ENCODE measurements at places on chromosomes 16 and 17.

GRCh38 chr17:82370471-82371332, 863 bp upstream of the UTS2R start:
- DNase-seq = peak; percentile 7

GRCh38 chr17:79923974-79924638, 84.9 kb upstream of the CBX4 start:
- DNase-seq = peak; percentile 8

DNA sequence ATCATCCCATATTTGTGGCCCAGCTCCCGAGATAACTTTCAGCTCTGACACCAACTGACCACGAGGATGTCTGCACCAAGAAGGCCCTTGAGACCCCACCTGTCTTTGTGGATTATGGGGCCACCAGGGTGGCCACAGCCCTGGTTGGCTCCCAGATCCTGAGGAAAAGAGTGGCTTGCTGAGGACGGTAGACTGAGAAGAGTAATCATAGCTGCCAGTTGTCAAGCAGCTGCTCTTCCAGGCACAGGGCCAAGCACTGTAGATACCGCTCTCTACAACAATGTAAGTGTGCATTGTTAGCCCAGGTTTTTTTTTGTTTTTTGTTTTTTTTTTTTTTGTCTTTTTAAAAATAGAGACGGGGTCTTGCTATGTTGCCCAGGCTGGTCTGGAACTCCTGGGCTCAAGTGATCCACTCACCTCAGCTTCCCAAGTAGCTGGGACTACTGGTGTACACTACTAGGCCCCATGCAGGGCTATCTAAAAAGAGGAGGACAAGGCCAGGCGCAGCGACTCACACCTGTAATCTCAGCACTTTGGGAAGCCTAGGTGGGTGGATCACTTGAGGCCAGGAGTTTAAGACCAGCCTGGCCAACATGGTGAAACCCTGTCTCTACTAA, 9.6 kb downstream of the ZNF205 start:
- DNase-seq = no peak

GRCh38 chr17:17350491-17351355, 47.5 kb downstream of the NT5M start:
- no peak for DNase-seq

- DNase-seq = peak; percentile 35
These were observed 544 bp upstream of the EVI2A start for GRCh38 chr17:31321966-31322365.

GRCh38 chr17:78723001-78723796, 58.9 kb downstream of the CYTH1 start:
- DNase-seq = no peak

DNA sequence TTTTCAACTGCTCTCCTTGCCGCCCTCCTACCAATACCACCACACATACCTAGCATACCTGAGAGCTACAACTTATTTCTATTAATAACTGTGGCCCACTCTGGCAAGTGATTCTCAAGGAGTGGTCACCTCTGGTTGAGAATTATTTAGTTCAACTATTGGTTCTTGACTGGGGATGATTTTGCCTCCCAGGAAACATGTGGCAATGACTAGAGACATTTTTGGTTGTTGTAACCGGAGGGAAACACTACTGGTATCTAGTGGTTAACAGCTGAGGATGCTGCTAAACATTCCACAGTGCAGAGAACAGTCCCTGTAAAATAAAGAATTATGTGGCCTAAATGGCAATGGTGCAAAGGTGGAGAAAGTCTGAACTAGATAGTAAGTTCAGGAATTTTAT, 96.7 kb downstream of the TRIM37 start:
- no peak for DNase-seq

DNA sequence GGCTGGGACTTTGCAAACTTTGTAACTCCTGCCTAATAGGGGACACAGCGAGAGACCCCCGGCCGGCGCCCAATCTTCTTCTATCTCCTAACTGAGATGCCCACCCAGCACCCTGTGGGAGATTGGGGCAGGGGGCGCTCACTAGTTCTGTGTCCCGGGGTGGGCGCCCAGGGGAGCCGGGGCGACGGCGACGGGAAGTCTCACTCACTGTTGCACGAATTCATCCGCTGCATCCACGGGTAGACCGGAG, 3.9 kb upstream of the HOXB5 start:
- DNase-seq = no peak

DNA sequence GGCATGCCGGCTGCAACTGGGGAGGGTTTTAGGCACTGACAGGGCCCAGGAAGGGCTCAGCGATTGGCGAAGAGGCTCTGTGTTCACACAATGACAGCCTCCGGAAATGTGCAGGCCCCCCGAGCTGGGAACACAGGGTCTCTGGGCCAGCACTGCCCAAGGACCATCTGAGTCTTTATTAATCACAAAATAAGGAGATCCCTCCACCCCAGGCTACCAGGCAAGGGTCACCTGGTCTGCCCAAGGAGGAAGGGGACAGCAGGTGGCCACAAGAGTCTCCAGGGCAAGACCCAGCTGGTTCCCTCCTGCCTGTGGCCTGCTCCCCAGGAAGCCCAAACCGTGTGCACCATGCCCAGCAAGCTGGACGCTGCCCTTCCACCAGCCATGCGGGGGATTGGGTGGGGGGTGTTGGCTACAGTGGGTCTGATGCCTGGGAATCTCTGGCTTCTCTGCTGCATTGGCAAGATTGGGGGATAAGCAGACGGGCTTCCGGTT, 52.1 kb upstream of the TNRC6C start:
- no peak for DNase-seq

DNA sequence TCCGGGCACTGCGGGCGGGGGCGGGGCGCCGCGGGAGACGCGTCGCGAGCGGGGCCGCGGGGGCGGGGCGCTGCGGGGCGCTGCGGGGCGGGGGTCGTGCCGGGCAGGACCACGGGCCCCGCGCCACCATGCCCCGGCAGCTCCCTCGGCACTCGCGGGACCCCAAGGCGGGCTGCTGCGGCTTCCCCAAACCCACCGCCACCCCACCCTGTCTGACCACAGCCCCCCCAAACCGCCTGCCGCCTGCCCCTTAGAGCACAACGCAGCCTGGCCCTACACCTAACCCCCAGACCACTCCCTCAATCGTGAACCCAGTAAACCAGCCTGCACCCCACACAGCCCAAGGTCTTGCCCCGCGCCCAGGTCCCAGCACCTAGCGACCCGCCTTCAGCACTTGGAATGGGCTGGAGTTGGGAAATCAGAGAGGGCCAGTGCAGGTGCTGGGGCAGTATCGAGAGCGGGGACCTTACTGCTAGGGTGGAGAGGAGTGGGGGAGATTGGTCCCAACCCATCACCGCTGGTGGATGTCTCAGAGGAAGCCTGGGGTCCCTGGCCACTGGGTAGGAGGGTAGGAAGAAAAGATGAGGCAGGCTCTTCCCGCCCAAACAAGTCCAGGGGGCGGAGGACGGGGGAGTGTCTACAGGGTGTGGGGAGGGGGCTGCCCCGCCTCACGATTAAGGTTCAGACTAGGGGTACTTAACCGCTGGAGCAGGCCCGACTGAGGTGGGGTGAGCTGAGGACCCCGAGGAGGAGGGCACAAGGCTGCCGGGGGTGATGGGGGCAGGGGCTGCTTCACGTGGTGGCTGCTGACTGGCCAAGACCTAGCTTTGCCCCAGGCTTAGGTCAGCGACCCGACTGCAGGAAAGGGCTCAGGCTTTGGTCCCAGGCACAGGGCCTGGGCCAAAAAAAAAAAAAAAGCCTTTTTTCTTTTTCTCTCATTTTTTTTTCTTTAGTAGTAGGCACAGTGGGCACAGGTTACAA, 539 bp upstream of the VAMP2 start:
- no peak for DNase-seq

DNA sequence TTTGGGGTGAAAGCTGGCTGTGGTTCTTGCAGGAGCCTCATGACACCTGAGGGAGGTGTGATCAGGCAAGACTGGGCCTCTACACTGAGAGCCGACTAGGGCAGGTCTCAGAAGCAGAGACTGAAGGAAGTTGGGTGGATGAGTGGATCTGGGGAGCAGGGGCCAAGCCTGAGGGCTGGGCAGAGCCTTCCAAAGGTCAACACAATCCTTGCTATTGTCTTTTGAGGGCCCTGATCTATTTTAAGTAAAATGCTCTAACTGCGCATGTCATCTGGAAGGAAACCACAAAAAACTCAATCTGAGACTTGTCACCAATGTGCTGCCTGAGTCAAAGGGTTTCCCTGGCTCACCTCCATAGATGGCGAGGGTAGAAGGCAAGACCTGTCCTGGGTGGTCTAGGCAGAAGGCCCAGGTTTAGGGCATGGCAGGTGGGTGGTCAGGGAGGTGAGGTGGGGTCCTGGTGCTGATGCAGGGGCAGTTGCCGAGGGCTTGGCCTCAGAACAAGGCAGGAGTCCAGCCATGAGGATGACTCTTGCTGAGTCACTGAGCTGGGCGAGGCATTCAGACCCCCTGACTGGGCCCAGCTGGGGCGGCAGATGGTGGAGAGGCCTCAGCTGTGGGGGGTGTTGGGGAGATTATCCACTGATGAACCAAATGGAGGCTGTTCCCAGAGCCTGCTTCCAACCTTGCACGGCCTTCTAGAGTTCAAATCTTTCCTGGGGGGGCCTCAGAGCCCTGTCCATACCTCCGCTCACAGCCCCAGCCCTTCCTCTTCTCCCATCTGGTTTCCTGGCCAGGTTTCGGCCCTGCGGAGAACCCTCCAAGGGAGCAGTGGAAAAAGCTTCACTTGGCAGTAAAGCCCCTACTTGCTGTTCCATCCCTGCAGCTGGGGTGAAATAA, 5.1 kb downstream of the MVP start:
- peak; percentile 61 for DNase-seq

DNA sequence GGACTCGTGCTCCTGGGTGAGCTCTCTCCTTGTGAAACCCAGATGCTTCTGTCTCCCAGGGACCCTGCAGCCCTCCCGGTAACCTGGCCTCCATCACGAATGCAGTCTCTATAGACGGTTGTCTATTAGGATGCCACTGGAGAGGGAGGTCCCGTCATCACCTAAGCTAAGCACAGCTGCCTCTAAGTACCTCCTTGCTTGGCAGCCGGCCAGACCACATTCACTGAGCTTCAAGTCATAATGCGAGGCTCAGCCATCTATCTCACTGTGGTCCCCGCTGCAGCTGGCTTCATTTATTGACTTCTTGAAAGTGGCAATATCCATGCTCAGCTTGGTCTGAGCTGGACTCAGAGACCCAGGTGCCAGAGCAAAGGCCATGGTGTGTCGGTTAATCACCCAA, 74.5 kb upstream of the HSBP1 start:
- DNase-seq = no peak

DNA sequence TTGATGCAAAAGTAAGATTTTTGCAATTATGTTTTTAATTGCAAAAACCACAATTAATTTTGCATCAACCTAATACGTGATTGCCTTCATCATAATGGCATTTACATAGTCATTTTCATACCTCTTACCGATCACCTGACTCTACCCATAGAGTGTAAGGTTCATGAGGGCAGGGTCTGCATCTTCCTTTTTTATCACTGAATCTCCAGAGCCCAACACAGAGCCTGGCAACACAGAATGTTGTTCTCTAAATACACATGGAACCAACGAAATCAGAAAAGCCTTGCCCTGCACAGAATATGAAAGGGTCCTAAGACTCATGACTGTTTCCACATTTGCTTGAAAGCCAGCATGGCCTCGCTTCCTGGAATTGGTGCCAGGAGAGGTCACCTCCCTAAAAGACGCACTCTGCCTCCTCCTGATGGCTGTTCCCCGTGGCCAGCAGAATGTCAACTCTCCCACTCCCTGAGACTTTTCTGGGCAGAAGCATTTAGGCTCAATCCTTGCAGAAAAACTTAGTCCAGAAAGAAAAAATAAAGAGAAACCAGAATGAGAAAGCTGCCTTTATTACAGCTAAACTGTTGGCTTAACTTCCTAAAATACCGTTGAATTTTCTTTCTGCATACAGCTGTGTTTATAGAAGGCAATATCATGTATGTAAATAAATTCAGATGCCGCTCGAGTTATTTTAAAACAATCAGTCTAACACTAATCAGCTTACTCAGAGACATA, 327.8 kb upstream of the MAF start:
- no peak for DNase-seq

DNA sequence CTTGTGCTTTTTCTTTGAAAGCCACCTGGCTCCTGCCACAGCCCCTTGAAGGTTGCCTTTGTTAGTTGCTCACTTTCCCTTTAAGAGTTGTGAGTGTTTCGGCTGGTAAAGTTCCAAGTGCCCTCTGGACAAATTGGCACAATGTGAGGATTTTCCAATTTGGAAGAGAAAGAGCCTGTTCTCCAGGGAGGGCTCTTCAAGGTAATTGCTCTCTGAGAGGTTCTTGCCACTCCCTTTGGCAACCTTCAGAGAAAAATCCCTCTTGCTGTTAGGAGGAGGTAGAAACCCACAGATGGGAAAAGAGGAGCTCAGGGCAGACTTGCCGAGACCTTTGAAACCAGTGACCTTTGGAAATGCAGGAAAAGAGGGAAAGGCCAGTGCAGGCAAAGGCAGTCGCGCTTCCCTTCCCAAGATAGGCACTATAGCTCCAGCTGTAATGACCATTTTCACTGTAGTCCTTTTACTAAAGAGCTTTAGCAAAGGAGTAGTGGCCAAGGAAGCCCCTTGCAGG, 49.0 kb upstream of the AKAP1 start:
- DNase-seq = no peak

- no peak for DNase-seq
These were observed 32.0 kb downstream of the POLR3E start for GRCh38 chr16:22329199-22329695.

GRCh38 chr17:67071595-67071994, 27.2 kb downstream of the CACNG1 start:
- no peak for DNase-seq

GRCh38 chr17:68878226-68878885, 76.8 kb downstream of the ABCA8 start:
- no peak for DNase-seq

DNA sequence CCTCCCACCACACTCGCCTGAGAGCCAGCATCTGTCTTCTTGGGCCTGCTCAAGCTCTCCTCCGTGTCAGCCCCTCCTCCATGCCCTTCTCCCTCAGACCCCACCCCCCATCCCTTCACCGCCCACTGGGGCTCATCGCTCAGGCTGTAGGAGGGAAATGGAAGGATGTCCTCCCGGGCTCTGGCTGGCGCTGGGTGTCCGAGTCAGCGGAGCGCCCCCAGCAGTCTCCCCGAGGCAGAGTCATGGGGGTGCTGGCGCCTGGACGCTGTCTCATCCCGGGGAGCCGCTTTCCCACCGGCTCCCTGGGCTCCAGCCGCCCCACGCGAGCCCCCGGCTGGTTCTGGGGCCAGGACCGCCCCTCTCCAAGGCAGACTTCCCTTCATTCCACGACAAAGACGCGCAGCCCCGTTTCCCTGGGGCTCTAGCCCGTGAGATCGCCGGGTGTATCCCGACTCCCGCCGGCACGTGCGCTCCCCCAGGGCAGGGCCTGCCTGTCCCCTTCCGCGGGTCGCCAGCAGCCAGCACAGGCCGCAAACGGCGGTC, 428 bp upstream of the ANTKMT start:
- no peak for DNase-seq

DNA sequence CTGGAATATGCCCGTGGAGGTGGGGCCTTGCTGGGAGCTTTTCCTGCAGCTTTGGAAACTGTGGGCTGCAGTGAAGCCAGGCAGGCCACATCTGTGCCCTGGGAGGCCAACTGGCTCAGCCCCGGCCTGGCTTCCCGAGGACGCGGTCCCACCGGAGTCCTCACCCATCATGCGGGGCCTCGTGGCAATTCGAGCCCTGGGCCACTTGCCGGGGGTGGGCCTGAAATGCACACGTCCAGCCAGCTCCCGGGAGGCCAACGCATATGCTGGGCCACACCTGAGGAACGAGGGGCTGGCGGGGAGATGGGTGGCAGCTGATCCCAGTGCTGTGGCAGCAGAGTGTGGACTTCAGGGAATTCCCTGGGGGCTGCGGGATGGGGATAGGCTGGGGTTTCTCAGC, 172.4 kb upstream of the GSE1 start:
- DNase-seq = no peak
